Activated T-cell treated with anti-CD3 and anti-CD28 coated beads for 48 hours (primary cell): ENCODE measurements at places on chromosomes 5 and 9.
A peak's percentile ranks its signal among the peaks of the same experiment; 100 is the strongest.

DNA sequence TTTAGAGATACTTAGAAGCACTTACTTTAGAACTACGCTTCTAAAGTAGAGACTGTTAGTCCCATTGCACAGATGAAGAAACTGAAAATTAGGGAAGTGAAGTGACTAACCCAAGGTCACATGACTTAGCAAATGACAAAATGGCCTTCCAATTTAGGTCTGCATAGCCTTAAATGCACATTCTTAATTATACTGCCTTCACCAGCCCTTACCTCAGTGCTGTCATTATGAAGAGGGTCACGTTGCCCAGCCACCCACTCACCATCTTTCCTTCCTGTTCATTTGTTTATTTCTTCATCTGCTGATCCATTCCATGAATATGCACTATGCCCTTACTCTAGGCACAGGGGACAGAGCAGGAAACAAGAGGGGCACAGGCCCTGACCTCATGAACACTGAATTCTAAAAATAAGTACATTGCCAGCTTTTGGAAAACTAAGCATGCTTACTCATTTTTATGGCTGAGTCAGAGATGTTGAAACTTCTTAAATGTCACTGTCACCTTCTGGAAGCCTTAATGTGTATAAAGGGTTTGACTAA is 8.6 kb downstream of the HAVCR2 start:
- peak; percentile 27 for DNase-seq

- DNase-seq = no peak
Measured at GRCh38 chr5:139445325-139446170, 6.2 kb upstream of the DNAJC18 start.

GRCh38 chr5:12419075-12419474 is 514.8 kb upstream of the CTNND2 start:
- no peak for DNase-seq

GRCh38 chr5:68141494-68141893 is 74.1 kb upstream of the PIK3R1 start:
- no peak for DNase-seq

DNA sequence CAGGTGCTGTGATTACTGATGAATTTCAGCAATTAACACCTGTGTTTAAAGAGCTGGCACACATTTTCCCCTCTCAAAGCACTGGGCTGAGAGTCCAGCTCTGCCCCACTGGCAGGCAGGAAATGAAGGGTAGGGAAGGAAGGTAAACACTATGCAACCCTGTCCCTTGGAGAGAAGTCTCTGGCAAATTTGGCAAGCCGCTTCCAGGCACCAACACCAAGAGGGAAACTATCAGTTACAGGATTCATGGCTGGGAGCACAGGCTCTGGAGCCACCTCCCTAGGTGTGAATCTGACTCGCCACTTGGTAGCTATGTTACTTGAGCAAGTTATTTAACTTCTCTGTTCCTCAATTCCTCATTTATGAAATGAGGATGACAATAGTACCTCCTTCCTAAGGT is 3.3 kb downstream of the ANKS6 start:
- DNase-seq = no peak

GRCh38 chr5:144142139-144142823 is 28.2 kb downstream of the YIPF5 start:
- no peak for DNase-seq

- DNase-seq = no peak
Measured at GRCh38 chr9:99162759-99163364, 57.9 kb downstream of the TGFBR1 start.

GRCh38 chr5:172782169-172783039 is 11.4 kb upstream of the DUSP1 start:
- DNase-seq = no peak

DNA sequence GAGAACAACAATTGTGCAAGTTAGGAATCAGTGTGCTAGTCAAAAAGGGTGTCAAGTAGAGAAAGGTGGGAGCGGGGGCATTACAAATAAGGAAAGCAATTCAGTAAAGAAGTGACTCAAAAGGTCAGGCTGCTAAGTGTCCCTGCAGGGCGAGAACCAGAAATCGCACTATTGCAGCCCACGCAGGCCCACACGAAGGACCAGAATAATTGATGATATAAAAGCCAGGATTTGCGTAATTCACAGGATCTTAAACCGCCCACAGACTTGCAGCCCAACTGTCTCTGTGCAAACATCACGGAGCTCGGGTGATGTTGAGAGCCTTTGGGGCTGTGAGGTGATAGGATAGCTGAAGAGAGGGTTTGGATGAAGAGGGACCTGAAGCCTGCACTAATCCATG is 349.0 kb downstream of the BRINP1 start:
- DNase-seq = no peak

DNA sequence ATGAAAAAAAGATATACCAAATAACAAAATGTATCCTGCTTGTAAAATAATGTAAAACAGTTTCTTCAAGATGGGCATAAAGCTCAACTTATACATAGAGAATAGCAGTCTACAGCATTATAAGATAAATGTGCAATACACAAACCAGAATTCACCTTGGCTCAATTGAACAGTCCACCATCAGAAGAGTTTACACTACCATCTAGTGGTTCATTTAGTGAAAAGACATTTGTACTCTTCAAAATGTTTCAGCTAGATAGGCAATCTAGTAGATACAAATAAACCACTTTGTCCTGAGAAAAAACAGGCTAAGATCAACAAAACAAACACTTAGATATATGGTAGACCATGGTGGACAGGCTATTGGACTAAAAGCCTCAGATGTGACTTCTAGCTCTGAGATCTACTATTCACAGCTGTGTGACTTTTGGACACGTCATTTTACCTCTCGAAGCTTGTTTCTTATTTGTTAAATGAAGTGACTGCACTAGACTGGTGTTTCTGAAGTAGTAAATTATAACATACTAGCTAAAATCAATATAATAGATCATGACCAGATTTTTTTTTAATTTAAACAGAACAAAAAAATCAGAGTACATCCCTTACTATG is 22.1 kb upstream of the TPD52L3 start:
- no peak for DNase-seq

DNA sequence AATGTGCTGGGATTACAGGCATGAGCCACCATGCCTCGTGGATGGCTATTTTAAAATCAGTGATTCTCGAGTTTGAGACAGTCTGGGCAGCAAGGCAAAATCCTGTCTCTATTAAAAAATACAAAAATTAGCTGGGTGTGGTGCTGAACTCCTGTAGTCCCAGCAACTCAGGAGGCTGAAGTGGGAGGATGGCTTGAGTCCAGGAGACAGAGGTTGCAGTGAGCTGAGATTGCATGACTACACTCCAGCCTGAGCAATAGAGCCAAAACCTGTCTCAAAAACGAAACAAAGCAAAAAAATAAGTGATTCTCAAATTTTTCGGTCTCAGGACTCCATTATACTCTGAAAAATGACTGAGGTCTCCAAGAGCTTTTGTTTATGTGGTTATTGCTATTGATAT is 47.9 kb upstream of the HSPA9 start:
- no peak for DNase-seq

DNA sequence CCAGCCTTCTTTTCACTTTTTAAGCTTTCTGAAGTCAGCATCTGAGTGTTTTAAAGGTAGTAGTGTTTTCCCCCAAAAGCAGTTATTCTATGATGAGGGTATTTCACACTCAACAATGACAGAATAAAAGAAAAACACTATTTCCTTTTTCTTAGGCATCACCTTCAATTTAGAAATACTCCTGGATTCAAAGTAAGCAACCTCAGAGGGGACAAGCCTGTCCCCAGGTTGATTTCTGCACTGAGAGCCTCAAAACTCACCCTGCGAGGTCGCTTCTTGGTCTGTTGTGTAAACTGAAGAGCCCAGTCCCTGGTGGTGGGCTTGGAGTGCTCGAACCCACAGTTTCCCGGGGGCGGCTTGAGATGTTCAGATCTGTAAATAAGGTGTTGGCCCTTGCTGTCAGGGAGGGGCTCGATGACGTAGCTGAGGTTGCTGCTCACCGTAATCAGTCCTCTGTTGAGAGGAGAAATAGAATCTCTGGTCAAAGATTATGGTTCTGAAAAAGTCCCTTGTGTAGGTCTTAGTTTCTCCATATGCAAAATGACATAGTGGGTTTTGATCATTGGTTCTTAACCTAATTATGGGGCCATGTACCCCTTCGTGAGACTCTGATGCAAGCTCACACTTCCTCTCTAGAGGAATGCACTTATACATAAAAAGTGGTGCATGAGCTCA is 55.9 kb downstream of the ADAM19 start:
- DNase-seq = no peak

GRCh38 chr9:130407916-130408663 is 36.7 kb upstream of the ASS1 start:
- DNase-seq = no peak

GRCh38 chr9:104961238-104961637 is 33.3 kb upstream of the ABCA1 start:
- DNase-seq = peak; percentile 49

- no peak for DNase-seq
Measured at GRCh38 chr5:27734838-27735237, 696.5 kb upstream of the CDH9 start.

GRCh38 chr5:133292300-133292699 is 240.5 kb downstream of the HSPA4 start:
- DNase-seq = no peak

GRCh38 chr5:115490596-115490995 is 54.0 kb downstream of the FEM1C start:
- no peak for DNase-seq

- DNase-seq = no peak
Measured at GRCh38 chr9:103757062-103757461, 337.0 kb upstream of the SMC2 start.

DNA sequence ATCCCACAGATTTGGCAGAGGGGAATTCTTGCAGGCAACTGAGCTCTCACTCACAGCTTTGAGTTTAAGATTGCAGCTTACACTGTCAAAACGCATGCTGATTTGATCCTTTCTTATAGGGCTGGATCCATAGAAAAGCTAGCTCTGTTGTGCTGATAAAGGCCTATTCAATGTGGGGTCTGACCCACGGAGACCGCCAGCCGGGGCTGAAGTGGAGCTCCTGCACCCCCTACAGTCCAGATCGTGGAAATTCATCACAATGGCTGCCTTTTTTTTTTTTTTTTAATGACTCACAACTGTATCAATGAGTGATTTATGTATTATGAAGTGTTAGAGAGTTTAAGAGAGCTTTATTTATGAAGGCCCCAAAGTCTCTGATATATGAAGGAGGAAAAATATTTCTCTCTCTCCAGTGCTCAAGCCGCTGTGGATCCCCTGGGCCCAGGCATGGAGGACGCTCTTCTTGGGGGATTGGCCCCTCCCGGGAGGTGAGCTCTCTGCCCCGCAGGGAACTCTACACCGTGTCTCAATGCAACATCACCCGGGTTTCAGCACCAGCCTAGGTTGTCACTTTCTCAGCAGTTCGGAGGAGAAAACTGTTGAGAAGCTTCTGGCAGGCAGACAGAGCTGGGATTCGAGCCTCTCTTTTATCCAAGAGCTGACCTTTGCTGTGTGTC is 700.2 kb downstream of the IRX1 start:
- no peak for DNase-seq

DNA sequence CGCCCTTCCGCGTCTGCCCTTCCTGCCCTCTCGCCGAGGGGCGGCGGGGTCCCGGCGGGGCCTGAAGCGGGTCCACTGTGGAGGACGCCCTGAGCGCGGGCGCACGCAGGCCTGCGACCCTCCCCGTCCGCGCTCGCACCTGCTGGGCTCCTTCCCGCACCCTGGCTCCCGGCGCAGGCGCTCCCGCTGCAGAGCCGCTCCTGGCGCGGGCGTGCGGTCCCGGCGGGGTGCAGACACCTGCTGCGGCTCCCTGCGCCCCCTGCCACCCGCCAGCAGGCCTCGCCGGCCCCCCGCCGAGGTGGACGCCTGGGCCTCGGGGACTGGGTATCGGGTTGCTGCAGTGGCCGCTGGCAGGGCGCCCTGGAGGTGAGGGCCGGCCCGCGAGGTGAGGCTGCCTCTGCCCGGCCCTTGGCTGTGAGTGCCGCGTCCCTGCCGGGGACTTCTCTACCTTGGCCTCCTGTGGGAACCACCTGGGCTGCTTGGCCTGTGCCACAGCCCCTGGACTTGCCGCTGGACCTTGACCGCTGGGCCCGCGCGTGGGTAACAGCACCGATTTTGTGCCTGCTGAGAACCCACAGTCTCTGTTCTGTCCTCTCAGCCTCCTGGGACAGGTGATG is 627 bp downstream of the ARRDC1 start:
- no peak for DNase-seq

- DNase-seq = no peak
Measured at GRCh38 chr5:115511632-115512031, 32.9 kb downstream of the FEM1C start.

- DNase-seq = no peak
Measured at GRCh38 chr5:154084062-154084639, 45.4 kb downstream of the MFAP3 start.

GRCh38 chr9:22117511-22118384 is 108.6 kb upstream of the CDKN2B start:
- no peak for DNase-seq

DNA sequence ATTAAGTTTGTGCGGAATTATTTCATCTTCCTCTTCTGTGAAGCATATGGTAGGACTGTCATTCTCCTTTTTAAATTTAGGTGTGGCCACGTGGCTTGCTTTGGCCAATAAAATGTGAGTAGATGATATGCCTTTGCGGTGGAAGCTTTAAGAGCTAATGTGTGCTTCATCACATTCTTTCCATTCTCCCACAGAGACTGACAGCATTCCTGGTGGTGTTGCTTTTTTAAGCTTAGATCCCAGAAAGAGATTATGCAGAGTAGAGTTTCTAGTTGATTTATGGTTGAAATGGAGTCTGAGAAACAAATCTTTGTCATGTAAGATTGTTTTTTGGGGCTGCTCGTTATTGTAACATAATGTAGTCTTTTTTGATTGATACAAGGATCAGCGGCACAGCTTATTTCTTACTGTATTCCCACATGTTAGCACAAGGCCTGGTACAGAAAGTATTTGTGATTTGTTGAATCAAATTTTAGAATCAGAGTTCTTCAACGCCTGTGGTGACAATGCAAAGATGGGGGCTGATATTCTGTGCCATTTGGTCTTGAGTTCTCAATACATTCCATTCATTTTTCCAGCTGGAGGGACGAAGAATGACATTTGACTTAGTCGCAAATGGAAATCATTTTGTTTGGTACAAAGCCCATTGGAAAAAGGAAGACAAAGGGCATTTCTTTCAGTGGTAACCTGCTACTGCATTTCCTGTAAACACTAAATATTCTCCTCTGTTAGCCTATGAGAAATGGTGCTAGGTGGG is 209.9 kb upstream of the VLDLR start:
- DNase-seq = no peak

DNA sequence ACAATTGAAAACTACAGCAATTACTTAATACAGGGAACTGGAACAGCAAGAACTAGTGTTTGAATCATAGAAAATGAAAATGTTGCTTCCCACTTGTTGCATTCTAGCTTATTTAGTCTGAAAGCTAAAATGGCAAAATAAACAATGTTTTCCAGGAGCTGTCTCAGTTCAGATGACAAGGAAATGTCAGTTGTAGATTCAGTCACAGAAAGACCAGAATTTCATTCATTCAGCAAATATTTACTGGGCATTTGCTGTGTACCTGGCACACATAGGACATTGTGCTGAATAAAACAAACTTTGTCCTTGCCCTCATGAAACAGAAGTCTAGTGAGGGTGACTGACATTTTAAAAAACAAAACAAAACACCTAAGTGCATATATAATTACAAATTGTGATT is 41.5 kb downstream of the GCNT4 start:
- DNase-seq = no peak
